ENCODE measurements at places on chromosomes 16 and 17.

DNA sequence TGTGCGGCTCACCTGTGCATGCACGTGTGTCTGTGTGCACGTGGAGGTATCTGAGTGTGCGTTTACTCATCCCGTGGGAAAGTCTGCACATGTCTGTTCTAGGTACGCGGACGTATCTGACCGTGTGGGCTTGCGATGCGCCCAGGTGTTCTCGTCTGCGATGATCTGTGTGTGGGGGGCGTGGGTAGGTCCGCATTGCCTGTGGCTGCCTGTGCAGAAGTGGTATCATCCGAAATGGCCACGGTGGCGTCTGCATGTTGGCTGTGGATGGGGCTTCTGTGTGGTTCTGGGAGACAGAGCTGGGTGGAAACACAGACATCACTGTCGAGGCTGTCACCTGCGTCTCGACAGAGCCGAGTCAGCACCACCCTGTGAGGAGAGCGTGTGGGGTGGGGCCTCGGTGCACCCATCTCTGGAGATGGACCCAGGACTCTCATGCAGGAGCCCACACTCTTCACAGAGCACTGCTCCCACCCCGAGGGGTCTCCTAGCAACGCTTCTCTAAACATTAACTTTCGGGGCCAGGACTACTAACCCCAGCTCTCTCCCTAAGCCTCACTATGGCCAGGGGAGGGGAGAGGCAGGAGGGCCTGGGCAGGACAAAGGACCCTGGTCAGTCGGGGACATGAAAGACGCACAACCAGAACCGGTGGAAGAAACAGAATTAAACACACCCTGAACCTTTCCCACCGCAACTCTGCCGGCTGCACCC lies 8.4 kb downstream of the DPEP1 start:
- no peak for DNase-seq

GRCh38 chr16:17777408-17777863 lies 306.7 kb upstream of the XYLT1 start:
- no peak for DNase-seq

DNA sequence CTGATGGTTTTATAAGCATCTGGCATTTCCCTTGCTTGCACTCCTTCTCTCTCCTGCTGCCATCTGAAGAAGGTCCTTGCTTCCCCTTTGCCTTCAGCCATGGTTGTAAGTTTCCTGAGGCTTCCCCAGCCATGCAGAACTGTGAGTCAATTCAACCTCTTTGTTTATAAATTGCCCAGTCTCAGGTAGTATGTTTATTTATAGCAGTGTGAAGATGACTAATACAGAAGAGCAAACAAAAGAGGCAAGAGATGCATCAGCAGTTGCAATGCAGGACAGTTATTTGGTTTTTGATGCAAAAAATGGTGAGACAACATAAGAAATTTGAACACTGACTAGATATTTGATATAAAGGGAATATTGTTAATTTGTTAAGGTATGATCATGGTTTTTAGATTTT lies 16.8 kb downstream of the TMEM100 start:
- DNase-seq = no peak

DNA sequence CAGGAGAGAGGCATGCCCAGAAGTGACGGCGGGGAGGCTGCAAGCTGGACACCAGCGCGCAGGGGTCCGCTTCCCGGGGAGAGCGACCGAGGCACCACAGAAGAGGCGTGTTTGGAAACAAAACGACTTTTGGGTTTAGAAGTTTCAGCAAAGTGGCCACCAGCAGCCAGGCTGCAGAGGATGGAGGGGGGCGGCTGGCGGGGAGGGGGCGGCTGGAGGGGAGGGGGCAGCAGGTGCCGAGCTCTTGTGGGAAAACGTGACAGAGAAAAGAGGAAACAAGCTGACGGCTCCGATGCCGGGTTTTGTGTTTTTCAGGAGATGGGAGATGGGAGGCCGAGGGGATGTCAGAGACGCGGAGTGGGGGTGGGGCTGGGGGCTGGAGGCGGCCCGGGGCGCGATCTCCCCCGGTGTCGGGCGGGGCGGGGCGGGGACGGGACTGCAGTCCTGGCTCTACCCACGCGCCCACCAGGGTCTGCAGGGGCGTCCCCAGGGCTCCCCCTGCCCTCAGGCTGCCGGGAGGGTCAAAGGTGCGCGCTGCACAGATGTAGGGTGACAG lies 32.1 kb upstream of the RPH3AL start:
- no peak for DNase-seq

- no peak for DNase-seq
Observed at GRCh38 chr16:5455110-5455509, 357.5 kb upstream of the EEF2KMT start.

DNA sequence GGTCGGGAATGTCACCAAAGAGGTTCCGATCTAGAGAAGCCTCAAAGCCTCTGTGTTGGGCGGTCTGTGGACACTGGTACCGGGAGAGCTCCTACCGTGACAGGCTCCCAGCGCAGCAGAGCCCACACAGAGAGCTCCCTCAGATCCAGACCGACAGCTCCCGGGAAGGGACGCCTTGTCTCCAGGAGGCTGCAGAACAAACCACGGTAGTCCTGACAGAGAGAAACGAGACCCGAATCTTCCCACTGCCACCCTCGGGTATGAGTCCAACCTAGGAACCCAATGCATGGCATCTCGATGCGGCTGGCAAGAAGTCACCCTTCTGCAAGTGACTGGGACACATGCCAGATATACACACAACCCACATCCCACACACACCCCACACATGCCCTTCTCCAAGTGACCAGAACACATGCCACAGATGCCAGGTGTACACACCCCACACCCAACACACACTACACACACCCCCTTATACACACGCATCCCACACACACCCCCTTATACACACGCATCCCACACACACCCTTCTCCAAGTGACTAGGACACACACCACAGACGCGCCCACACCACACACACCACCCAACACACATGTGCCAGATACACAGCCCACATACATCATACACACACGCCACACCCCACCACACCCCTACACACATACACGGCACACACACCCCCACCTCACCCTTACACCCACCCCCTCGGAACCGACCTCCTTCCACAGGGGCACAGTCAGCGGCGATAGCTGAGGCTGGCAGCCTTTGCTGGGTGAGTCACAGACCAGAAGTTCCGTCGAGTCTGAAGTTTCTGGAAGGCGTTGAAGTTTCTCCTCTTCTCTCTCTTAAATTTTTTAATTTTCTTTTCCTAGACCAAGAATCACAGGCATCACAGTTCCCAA lies 15.9 kb upstream of the CYTH1 start:
- no peak for DNase-seq

DNA sequence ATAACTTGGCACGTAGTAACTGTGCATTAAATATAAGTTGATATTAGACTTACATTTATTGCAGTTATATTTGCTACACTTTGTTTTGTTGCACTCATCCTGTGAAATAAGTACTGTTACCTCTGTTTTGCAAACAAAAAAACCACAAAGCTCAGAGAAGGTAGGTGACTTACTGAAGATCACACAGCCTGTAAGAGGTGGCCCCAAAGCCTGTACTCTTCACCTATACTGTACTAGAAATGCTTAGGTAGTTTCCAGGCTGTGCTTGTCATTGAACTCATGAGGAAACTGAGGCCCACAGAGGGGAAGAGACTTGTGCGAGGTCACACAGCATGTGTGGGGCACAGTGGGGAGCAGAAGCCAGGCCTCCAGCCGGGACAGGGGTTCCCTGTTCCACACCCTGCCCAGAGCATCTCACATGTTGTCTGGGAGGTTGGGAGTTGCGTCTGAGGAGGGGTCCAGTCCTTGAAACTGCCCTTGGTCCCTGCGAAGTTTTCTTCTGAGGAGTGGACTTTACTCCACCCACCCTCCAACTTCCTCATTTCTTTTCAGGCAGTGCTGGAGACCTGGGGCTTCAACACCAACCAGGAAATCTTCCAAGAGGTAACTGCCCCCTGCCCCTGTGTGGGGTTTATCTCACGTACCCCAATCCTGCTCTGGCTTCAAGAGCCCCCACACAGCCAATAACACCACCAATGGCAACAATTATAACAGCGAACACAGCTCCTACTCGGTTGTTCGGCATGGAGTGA lies 13.0 kb downstream of the CETP start:
- no peak for DNase-seq

- no peak for DNase-seq
Observed at GRCh38 chr16:23893986-23894385, 58.2 kb downstream of the PRKCB start.

- DNase-seq = no peak
Observed at GRCh38 chr17:43403846-43404245, 5.1 kb downstream of the ARL4D start.

GRCh38 chr16:25035494-25036405 lies 20.6 kb upstream of the ARHGAP17 start:
- no peak for DNase-seq

- DNase-seq = no peak
Observed at GRCh38 chr16:15899538-15900100, 11.2 kb upstream of the CEP20 start.

- no peak for DNase-seq
Observed at GRCh38 chr17:61175298-61176142, 224.1 kb upstream of the TBX2 start.

DNA sequence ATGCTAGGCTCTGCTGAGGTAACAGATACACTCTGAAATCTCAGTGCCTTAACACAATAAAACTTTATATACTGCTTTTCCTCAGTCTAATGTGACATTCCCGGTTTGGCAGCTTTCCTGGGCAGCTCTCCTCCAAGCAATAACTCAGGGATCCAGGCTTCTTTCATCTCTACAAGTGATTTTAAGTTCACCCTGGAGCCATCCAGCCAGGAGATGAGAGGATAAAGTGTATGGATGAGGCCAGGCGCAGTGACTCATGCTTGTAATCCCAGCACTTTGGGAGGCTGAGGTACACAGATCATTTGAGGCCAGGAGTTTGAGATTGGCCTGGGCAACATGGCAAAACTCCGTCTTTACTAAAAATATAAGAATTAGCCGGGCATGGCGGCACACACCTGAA lies 147.2 kb downstream of the UTP18 start:
- no peak for DNase-seq

DNA sequence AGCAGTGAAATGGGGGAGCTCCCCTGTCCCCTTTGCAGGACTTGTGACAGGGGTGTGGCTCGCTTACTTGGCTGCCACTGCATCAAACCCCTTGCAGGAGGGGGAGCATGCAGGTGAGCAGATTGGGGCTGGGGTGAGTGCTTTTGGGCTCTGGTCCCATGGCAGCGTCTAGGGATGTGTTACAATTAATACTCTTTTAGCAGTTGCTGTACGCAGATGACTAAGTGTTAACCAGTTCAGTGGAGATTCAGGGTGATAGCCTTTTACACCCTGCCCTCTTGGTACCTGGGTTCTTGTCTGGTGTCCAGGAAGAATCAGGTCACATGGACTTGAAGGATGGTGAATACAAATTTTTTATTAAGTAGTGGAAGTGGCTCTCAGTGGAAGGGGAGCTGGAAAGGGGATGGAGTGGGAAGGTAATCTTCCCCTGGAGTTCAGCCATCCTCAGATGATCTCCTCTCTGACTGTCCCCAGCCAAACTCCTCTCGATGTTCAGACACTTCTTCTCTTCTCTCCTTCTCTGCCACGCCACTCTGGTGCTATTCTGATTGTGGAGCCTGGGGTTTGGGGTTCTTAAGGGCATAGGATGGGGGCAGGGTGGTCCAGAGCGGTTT lies 100.1 kb downstream of the MARF1 start:
- DNase-seq = no peak

GRCh38 chr17:42512733-42513251 lies 23.2 kb upstream of the NAGLU start:
- no peak for DNase-seq

- no peak for DNase-seq
Observed at GRCh38 chr16:61763013-61763412, 273.2 kb downstream of the CDH8 start.

DNA sequence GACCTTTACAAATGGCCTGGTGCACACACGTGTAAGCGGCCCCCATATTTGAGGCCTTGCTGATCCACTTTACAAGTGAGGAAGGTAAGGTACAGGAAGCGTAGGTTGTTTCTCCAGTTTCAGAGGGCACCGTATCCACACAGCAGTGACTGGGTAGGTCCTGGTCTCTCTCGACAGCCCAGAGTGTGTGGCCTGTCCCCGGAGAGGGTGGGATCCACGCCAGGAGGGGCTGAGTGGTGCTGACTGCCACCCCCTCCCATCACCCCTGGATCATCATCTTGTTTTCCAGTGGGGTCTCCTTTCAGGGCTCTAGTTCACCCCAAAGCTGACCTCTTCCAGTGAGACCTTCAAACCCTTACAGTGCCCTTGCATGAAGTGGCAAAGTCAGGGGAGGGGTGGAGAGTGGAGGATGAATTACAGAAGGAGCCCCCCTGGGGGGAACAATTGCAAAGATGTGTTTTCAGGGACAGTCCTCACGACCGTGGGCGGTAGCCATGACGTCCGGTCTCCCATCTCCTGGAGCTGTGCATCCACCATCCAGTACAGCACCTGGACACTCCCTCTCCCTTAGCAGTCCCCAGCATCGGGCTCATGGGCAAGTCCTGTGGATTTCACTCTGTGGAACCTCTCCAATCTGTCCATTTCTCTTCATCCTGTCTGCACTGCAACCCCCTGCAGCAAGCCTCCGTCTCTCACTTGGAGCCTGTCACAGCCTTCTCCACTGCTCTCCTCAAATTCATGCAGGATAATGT lies 4.5 kb upstream of the BANP start:
- DNase-seq = no peak

GRCh38 chr16:4443986-4444385 lies 18.3 kb downstream of the DNAJA3 start:
- no peak for DNase-seq

DNA sequence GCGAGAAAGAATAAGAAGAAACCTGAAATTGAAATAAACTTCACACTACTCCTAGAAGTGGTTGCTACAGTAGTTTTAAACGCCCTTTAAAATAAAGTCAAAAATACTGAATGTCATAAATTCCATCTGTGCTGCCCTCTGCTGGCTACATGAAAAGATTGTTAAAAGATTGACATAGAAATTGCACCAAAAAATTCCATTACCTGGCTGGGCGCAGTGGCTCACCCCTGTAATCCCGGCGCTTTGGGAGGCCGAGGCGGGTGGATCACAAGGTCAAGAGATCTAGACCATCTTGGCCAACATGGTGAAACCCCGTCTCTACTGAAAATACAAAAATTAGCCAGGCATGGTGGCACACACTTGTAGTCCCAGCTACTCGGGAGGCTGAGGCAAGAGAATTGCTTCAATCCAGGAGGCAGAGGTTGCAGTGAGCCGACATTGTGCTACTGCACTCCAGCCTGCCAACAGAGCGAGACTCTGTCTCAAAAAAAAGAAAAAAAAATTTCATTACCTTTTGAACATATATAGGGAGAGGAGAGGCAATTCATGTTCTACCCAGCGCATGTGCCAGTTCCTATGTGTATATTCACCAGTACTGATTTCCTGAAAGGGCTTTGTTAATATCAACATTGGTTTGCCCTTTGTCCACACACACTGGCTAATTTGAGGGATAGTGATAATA lies 36.5 kb downstream of the CYTH1 start:
- DNase-seq = no peak

- DNase-seq = no peak
Observed at GRCh38 chr17:80859002-80859941, 132.4 kb upstream of the CHMP6 start.

Measured in NCI-H1048 (cell line).